ENCODE measurements at places on chromosomes 16 and 17.

- DNase-seq: no peak
These were observed 19.1 kb upstream of the CD79B start for GRCh38 chr17:63950940-63951907.

DNA sequence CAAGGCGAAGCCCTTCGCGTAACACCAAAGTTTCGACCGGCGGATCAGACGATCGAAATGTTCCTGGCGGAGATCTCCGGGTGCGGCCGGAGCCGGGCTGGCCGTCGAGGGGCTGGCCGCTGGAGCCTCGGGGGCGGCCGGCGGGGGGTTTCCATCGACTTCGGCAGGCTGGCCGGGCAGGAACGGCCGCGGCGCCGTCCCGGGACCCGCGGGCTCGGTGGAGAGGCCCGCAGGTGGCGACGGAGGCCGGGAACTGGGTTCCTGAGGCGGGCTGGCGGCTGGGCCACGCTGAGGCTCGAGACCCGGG lies 1.1 kb downstream of the EPOP start:
- DNase-seq: no peak

DNA sequence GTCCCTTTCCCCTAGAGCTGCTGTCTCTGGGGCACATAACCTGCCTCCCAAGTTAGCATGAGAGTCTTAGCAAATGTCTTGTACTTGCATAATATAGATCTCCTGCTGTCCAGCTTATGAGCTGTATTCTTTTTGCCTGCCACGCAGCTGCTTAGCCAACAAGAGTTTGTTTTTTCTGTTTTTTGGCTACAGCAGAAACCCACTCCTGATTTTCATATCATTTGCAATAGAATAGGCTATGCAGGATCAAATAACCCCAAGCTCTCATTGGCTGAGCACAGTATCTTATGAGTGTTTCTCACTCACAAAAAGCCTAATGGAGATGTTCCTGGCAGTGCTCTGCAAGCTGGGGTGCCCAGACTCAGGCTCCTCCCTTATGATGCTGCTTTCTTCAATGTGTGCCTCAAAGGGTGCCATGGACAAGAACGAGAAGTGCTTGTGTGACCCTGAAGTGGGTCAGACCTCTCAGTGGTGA lies 23.1 kb downstream of the B9D1 start:
- DNase-seq: no peak

DNA sequence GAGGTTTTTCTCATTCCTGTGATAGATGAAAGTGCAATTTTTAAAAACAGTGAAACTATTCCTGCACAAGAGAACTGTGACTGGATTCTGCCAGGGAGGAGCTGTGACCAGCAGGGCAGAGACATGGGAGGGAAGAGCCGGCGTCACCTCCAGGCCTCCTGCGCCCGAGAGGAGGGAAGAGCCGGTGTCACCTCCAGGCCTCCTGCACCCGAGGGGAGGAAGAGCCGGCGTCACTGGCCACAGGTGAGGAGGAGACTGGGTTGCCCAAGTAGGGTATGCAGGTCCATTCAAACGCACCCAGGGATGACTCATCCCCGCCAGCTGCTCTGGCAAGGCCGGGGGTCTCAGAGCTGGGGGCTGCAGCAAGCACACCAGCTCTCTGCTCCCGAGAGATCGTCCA lies 56.7 kb downstream of the METRNL start:
- no peak for DNase-seq

- DNase-seq: no peak
These were observed 12.5 kb upstream of the FAM171A2 start for GRCh38 chr17:44376124-44376523.

DNA sequence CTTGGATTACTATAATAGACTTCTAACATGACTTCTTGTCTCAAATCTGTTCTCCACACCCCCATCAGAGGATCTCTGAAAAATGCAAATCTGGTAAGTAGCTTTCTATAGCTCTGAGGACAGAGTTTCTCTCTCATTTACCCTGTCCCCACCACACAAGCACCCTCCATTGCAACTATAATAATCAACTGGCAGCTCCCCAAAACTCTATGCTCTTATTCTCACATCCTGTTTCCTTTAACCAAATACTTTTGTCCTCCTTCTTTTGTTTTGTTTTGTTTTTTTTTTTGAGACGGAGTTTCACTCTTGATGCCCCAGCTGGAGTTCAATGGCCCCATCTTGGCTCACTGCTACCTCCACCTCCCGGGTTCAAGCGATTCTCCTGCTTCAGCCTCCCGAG lies 73.4 kb downstream of the HELZ start:
- DNase-seq: no peak

All from AG09319 (cell line).